ENCODE measurements at places on chromosomes 6 and 20.

DNA sequence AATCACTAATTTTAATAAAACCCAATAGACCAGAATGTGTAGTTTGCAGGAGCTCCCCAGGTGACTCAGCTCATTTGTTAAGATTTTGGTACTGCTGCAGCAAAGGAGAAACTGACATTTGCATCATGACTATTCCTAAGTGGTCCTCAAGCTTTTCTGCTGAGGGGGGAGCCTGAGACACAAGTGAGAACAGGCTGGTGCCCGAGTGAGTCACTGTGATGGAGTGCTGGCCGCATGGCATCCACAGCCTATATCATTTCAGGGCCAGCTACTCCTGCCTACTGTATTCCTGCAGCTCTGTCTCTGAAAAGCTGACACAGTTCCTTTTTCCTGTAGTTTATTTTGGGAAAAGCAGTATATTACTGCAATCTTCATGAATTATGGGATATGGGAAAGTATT lies 113.7 kb upstream of the ENPP5 start:
- no peak for DNase-seq

DNA sequence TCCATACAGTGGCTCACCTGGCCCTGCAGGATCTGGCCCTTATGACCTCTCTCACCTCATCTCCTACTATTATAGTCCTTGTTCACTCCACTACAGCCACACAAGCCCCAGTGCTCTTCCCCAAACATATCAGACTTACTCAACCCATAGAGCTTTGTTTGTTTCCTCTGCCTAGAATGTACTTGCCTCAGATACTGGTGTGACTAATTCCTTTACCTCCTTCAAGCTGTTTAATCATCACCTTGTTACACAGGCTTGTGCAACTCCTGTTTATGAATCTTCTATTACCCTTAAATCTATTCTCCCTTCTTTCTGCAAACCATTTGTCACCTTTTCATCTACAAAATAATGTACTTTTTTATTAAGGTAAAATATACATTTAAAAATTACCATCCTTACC lies 3.2 kb downstream of the DEFB125 start:
- no peak for DNase-seq

- DNase-seq, result no peak
Measured at GRCh38 chr6:90351696-90352095, 55.1 kb upstream of the BACH2 start.

- no peak for DNase-seq
Measured at GRCh38 chr6:133467231-133467981, 226.2 kb downstream of the EYA4 start.

GRCh38 chr6:72636786-72637185 lies 14.9 kb downstream of the KCNQ5 start:
- DNase-seq, result no peak

DNA sequence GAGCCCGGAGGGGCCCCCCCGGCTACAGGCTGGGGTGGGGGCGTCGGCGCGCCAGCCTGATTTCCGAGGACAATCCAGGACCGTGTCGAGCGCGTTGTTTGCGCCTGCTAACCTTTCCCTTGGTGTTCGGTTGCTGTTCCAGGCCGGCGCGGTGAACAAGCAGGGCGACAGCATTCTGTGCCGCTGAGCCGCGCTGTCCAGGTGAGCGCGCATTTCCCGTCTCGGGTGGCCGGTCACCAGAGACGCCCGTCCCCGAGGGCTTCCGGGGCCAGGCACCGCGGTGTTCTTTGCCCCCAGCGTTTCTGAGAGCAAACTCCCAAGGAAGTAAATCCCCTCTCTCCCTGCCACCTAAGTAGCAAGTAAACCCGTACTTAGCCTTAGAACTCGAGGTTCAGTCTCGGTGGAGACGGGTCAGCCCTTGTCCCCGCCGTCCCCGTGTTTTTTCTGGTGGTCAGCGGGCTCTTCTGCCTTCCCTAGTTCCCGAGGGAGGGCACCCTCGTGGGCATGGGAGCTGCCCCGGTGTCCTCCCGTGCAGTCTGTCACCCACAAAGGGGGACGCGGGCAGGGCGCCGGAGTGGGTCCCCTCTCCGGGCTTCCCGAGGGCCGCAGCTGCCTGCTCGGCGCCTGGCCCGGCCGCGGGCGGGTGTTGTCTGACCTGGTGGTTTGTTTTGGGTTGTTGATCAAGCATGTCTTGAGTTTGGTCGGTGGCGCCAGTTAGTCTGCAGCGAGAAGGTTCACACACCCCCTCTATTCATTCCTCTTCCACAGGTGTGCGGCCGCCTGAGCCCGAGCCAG lies 1.5 kb downstream of the ID4 start:
- DNase-seq, result peak; percentile 45

- DNase-seq, result no peak
Measured at GRCh38 chr6:44333273-44333919, 9.1 kb upstream of the SPATS1 start.

DNA sequence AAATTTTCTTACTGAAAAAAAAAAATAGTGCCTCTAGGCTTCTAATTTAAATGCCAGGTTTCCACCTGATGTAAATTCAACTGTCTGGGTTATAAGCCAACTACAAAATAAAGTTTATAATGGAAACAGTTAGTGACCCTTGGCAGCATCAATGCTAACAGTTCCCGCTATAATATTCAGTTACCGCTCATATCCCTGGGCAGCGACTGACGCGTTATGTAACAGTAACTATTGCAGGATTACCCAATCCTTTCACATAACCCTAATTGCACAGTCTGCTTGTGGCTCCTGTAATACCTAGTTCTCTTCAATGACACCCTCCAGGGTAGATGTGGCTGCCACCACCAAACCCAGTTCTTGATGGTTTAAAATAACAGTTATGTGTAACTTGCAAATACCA lies 208.6 kb downstream of the MOXD1 start:
- no peak for DNase-seq

- DNase-seq, result no peak
Measured at GRCh38 chr6:162463576-162463975, 264.0 kb downstream of the PRKN start.

GRCh38 chr6:14440940-14441781 lies 323.6 kb downstream of the CD83 start:
- DNase-seq, result no peak

DNA sequence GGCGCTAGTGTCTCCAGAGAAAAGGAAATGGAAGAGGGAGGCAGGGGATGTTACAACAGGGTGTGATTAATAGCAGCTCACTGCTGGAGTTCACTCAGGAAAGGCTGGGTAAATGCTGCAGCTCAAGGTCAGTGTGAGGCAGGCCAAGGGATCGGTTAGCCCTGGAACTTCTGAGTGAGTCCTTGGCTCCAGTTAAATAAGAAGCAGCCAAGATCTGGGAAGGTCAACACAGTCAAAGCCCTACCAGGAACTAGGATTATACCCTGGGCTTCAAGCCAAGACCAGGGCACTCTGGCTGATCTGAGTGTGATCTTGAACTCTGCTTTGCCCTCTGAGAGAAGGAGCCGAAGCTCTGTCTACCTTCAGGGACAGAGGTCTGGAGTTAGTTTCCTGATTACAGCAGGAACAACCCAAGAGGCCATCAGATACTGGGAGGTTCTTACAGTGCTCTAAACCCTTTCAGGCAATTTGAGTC lies 44.3 kb downstream of the TPD52L1 start:
- peak; percentile 65 for DNase-seq

DNA sequence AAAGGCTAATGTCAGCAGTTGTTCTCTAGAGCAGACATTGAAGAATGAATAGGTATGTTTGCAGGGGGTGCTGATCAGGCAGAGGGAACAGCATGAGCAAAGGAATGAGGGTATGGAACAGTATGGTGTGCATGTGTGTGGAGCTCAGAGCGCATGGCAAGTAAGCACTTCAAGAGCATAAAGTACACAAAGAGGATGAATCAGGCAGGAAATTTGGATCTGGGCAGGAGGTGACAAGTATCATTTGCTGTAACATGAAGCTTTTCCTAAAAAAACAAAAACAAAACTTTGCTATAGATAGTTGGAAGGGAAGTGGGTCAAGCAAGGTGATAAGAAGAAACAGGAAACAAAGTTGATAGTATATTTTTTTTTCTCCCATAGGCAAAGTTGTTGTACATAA lies 746.8 kb downstream of the HDGFL1 start:
- DNase-seq, result no peak

DNA sequence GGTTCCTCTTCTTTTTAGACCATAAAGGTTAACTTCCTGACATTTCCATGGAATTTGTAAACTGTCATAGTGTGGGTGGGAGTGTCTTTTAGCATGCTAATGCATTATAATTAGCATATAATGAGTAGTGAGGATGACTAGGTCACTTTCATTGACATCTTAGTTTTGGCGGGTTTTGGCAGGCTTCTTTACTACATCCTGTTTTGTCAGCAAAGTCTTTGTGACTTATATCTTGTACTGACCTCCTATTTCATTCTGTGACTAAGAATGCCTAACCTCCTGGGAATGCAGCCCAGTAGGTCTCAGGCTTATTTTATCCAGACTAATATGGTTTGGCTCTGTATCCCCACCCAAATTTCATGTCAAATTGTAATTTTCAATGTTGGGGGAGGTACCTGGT lies 149.6 kb upstream of the SYNCRIP start:
- no peak for DNase-seq

DNA sequence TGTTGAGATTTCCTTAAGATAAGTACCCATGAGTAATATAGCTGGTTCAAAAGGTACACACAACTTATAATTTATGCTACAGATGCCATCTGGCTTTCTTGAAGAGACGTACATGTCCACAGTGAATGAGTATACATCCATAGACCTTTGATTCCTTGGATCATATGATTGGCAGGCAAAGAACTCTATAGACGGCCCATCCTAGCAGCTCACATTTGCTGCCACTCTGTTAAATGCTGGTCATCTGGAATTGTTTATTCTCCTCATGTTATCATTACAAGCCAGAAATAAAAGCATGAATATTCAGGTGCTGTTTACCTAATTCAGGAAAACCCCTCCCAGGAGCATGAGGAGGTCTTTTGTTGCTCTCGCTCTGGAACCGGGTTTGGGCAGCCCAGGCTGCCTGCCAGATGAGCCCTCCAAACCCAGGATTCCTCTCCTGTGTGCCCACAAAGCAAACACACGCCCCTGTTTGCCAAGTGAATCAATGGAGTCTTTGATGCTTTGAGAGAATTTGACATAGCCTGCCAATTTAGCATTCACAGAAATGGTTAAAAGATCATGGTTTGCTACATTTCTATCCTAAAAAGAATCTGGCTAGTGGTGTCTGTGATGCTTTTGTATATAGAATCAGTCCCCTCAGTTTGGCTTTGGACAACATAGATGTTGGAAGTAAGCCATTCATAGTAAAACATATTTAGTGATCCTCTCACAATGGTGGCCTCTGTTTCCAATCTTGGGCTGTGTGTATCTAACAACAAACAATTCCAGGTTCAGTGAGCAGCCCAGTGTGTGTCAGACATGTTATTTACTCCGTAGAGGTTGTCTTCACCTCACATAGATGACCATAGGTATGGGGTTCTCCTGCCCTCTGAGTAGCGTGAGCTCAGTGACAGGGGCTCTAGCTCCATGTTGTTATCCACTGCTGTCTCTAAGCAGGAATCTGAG lies 17.5 kb upstream of the PLCG1 start:
- DNase-seq, result no peak

DNA sequence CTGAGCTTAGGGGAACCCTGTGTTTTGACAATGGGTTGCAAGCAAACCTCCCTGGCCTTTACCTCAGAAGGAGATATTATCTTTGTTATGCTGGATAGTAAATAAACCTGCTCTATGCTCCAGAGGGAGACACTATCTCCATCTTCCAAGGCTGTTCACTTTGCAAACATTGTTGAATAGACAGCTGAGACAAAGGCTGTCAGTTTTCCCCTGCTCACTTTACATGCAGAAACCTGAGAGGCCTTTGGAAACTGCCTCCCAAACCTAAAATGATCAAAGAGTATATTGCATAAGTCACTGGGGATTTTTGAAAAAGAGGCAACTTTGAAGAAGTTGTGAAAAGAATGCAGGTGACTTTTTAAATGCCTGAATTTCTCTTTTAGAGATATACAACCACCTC lies 61.6 kb downstream of the MRAP2 start:
- no peak for DNase-seq

DNA sequence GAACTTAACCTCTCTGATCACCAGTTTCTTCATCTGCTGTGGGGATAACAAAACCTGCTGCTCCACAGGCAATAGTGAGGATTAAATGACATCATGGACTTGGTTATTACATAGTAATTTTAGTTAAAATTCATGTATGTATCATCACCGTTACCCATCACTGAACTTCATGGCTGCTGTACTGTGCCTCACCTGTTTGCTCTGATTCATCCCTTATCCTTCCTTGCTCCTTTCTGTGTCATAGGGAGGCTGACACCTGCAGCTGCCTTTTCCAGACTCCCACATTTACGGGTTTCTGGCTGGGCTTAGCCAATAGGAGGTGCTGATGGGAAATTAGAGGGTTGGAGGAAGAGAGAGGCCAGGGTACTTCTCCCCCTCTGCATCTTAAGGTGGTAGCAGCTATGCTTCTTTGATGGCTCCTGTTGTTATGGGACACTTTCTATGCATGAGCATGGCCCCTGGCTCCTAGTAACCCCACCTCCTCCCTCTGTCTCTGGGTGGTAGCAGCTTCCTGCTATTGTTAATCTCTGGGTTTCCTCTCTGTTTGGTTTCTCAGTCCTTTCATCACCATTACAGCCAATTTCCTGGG lies 332.1 kb downstream of the DHX35 start:
- no peak for DNase-seq

Data from right lobe of liver (tissue), 6 donors.